ENCODE measurements at places on chromosomes 12 and 14.
A peak's percentile ranks its signal among the peaks of the same experiment; 100 is the strongest.

DNA sequence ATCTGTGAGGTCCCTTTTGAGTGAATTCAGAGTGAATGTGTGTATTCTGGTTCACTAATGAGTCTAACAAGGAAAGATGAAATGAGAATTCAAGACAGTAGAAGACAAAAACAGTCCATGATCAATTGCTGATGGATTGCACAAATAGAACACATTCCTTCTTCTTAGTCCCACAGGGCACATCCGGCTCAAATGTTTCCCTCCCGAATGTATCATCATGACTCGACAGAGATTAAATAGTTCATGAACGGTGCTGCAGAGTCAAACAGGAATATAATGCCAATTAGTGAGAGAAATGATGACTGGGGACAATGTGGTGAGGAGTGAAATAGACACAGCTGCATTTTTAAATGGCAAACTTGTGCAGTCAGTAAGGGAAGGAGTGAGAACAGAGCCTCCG lies 11.5 kb upstream of the SFSWAP start:
- no peak for DNase-seq

DNA sequence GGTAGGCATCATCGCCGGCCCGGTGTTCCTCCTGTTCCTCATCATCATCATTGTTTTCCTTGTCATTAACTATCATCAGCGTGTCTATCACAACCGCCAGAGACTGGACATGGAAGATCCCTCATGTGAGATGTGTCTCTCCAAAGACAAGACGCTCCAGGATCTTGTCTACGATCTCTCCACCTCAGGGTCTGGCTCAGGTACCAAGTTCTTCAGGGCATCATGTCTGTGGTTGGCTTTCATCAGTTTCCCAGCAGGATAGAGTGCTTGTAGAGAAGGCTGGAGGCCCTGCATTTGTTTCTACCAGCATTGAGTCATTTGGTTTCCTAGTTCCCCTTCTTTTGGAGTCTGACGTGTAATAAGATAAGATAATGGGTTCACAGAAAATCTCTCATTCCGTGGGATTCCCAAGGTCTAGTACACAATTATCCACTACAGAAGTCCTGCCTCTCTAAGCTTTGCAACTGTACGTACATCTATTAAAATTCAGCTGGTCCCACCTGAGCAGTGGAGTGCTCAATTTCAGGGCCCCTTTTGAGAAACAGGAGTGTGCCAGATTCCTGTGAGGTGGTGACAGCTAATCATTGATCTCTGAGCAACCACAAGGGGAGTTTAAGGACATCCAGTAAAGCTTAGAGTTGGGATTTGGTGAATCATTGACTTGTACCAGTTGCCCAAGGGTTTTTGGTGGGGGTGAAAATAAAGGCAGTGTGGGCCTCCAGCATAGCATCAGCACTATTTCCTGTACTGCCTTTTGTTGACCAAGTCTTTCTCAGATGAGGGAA lies 25.1 kb downstream of the ACVR1B start:
- DNase-seq = no peak

- no peak for DNase-seq
Measured at GRCh38 chr12:66191547-66192126, 2.6 kb downstream of the IRAK3 start.

DNA sequence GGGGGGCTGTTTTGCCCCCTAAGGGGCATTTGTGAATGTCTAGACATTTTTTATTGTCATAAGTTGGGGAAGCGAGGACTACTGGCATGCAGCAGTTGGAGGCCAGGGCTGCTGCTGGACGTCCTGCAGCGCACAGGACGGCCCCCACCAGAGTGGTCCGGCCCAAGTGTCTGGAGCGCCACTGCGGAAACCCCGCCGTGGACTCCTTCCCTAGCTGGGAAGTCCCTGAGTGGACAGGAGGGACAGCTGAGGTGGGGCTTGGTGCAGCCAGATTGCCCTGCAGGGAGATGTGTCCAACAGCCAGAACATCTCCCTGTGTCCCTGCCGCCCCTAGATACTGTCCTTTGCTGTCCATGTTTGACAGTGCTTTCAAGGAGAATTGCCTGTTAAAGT lies 5.5 kb downstream of the CKB start:
- DNase-seq = no peak

DNA sequence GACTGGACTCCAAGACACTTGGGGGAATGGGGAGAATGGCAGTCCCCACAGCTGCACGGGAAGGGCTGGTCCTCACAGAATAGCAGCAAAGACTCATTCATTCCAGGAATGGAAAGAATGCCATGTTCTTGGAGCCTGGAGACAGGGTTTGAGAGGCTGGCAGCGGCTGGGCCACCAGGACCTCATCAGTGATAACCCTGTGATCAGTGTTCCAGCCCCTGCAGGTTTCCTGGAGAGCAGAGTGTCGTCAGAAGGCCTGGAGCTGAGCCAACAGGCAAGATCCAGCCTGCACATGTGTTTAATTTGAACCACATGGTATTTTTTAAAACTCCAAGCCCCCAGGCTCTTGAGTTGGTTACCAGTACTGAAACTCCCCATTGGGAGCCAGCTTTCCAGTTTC lies 11.3 kb downstream of the BDKRB1 start:
- no peak for DNase-seq

- no peak for DNase-seq
Measured at GRCh38 chr14:101789222-101789621, 27.7 kb downstream of the PPP2R5C start.

DNA sequence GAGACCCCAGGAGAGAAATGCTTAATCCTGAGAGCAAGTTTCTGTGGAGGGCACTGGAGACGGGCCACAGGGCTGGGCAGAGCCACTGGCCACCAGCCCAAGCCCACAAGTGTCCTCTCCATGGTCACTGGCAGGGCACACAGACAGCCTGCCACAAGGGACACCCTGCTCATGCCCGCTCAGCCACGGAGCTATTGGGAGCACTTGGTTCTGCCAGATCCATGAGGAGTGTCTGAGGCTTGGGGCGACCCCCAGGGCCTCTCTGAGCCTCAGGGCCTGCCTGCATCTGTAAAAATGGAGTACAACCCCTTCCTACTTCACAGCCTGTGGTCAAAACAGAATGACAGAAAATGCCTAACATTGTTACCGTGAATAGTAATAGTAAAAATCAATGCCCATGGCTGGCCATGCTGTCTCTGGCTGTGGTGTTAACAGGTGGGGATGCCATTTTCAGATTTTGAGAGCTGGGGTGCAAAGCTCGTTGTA lies 3.2 kb downstream of the PGF start:
- no peak for DNase-seq

DNA sequence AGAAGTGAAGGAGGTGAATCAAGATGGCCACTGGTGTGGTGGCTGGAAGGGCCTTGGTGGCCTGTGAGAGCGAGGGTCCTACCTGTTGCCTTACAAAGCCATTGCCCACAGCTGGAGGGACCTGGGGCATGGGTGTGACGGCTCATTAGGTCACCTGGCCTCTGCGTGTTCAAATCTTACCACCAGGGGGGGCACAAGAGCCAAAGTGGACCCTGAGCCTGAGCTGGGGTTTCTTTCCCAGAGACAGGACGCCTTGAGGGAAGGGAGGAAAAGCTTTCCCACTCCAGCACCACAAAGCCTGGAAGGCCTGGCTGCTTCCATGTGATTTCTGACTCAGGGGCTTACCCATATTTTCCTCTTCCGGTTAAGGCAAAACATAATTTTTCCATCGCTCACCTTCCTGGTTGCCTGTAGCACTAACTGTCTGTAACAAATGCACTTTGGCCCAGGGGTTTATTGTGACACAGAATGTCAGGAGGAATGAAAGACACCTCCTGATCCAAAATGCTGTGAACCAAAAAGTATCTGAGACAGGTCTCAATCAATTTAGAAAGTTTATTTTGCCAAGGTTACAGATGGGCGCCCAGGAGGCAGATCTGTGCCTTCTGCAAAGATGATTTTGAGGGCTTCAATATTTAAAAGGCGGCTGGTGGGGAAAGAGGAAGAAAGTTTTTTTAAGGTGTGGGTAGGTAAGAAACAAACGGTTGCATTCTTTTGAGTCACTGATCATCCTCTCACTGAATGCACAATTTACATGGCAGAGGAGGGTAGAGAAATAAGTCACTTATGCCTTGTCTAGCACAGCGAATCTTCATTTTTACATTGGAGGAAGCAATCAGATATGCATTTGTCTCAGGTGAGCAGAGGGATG lies 4.3 kb upstream of the CD9 start:
- peak; percentile 60 for DNase-seq

Data from stimulated activated naive CD4-positive, alpha-beta T cell treated with Interleukin-2 at 50 U/mL for 16 hours (primary cell).